ENCODE measurements at places on chromosomes 16 and 17.

GRCh38 chr16:31064882-31065461 lies 9.1 kb downstream of the ZNF668 start:
- DNase-seq = no peak

DNA sequence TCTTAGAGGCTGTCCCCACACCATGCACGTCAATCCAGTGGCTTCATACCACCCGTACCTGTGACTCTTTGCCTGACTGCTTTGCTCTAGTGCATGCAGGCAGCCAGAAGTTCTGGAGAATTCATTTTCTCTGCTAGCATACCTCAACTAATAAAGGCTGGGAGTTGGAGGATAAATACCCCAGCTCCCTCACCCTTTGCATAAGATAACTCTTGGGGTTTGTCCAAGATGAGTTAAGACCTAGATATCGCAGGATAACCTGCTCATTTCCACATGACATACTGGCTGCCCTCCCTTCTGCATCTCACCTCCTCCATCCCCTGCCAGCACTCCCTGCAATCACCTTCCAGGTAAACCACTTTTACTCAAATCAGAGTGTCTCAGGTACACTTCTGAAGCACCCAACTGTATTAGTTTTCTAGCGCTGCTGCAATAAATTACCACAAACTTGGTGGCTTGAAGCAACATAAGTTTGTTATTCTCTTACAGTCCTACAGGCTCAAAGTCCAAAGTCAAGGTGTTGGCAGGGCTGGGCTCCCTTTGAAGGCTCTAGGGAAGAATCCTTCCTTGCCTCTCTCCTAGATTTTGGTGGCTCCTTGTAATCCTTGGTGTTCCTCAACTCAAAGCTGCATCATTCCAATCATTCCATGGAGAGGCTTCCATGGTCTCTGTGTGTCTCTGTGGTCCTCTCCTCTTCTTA lies 146.8 kb downstream of the CRLF3 start:
- DNase-seq = no peak

- no peak for DNase-seq
Observed at GRCh38 chr16:14300705-14301168, 229.6 kb downstream of the MRTFB start.

GRCh38 chr17:38693700-38694329 lies 11.3 kb upstream of the MLLT6 start:
- DNase-seq = no peak

- no peak for DNase-seq
Observed at GRCh38 chr16:74990832-74991231, 5.9 kb upstream of the WDR59 start.

GRCh38 chr16:89199241-89200123 lies 855 bp downstream of the SLC22A31 start:
- no peak for DNase-seq
